ENCODE measurements at places on chromosomes 13 and 19.

GRCh38 chr19:1287354-1288225 lies 1.9 kb downstream of the EFNA2 start:
- no peak for DNase-seq

- no peak for DNase-seq
Observed at GRCh38 chr13:43786472-43786765, 353 bp downstream of the ENOX1 start.

- no peak for DNase-seq
Observed at GRCh38 chr19:2057484-2058469, 6.7 kb upstream of the MKNK2 start.

DNA sequence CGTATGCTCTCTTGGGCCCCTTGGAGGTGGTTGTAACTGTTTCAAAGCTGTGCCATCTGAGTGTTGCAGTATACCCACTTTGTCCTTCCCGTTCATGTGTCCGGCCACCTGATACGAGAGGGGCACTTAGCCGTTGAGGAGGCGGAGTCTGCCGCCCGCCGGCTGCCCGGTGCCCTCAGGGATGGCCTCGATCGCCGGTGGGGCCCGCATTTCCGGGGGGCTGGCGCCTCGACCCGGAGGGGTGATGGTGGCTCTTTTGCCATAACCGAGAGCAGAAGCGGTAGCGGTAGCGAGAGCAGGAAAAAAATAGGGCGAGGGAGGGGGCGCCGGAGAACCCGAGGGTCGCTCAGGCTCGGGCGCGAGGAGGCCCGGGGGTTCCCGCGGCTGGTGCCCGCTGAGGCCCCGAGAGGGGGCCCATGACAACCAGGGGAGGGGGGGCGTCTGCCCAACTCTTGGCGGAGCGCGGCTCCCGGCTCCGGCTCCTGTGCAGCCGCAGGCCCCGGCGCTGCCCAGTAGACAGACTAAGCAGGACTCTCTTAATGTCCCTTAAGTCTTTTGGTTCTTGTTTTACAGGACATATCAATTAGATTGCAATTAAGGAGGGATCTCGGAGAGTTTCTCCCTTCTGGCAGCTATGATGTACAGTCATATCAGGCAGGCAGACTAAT lies 342.7 kb upstream of the SGCG start:
- DNase-seq: no peak

DNA sequence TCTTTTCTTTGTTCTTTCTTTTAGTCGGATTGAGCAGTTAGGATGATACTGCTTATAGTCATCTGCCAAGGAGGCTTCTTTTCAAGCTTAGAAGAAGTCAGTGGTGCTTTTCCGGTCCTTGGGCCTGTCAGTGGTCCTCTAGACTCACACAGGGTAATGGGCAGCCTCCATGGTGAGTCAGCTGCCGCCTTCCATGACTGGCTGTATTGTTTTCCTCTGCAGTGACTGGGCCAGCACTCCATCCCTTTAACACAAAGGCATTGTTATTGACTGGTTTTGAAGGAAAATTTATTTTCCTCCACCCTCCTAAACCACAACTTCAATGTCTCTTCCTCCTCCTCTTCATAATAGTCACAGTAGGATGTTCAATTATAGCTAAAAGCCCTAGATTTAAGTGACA lies 47.1 kb upstream of the CNMD start:
- no peak for DNase-seq
